ENCODE measurements at places on chromosomes 3 and 15. TPM values are rescaled to one million over a fixed set of nuclear protein-coding genes. Genes with fewer than 3 reads are reported as not detected.

The INSYN1 gene
- total RNA-seq: 2.5 TPM

The PTH1R gene
- total RNA-seq: 0.77 TPM

The MOBP gene
- total RNA-seq: not detected

The C3orf20 gene
- not detected for total RNA-seq

The RTP3 gene
- not detected for total RNA-seq

The PDZRN3 gene
- total RNA-seq: 33.9 TPM
